Tongue (tissue), 3 donors: ENCODE measurements at places on chromosomes 7 and 10.

DNA sequence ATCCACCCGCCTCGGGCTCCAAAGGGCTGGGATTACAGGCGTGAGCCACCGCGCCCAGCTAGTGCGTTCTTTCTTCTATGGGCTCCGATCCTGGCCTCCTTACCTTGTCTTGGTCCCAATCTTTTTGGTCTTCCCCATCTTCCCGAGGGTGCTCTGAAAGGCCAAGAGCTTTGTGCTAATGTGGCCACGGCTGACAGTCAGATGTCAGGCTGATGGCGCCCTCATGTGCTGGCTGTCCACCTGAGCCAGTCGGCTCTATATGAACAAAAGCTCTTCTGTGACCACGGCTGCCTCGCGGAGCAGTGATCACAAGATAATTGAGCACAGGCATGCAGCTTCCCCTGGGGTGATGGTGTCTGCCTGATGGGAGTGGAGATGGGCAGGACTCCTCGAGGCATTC, 11.0 kb upstream of the AHCYL2 start:
- DNase-seq: peak; percentile 41

DNA sequence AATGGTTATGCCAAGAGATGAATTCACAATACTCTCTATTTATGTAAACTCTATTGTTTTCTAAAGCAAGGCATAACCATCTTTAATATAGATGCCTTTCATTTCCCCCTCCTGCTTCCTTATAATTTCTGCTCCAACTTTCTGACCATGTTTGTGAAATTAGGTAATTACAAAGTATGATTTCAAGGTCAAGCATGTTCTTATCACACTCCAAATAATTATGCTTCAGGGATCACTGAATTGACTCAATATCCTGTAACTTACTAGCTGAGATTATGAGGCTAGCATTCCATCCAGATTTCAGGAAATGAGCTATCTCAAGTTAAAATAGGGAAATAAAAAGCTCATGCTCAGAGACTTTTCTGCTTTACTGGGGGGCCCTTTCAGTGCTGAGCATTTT, 655.9 kb upstream of the IGFBP3 start:
- DNase-seq: no peak

DNA sequence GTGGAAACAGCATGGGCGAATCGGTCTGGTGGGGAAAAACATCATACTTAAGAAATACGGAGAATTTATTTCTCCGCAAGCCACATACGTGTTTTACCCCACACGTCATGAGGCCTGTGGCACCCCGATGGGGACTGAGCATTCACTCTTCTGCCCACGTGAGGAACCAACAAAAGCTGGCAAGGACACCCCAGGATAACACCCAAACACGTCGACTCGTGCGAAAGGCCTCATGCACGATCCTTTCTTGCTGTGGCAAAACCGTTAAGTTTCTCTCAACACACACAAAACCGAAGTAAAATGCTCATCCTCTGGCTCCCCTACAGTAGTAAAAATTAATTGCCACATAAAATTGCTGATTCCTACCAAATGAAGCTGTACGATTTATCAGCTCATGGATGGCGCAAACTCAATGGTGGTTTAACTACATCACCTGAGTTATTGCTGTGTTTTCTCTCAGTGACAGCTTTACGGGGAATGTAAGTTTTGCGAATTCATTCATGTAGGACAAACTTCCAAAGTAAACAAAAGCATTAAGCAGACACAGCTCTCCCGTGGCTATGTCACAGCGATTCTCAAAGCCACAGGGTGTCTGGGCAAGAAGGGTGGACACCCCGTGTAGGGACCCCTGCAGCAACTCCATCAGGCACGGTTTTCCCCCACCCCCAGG, 97.0 kb downstream of the CTBP2 start:
- DNase-seq: no peak

DNA sequence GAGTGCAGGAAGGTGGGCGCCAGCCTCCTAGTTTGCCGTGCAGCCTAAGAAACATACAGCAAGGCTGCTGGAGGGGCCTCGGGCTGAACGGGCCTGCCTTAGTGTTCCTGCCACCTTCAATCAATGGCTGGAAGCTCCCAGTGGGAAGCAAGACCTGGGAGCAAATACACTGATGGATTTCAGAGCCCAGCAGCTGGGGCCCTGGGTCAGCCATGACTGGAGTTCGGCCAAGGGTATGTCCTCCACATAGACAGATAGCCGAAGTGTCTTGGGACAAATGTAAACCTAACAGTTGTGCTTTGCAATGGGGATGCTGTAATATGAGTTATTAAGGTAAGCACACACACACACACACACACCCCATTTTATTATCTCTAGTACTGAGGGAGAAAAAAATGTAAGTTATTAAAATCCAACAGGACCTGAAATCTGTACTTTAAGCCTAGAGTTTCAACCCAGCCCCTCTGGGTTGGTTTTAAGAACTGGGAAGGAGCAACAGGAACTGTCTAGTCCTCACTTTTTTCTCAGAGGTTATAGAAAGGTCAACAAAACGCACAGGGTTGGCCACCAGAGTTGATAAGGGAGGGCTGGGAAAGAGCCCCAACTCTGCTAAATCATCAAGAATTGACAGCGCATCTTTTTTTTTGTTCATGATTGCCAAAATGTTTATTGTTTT, 50.0 kb upstream of the CELF2 start:
- DNase-seq: peak; percentile 62

DNA sequence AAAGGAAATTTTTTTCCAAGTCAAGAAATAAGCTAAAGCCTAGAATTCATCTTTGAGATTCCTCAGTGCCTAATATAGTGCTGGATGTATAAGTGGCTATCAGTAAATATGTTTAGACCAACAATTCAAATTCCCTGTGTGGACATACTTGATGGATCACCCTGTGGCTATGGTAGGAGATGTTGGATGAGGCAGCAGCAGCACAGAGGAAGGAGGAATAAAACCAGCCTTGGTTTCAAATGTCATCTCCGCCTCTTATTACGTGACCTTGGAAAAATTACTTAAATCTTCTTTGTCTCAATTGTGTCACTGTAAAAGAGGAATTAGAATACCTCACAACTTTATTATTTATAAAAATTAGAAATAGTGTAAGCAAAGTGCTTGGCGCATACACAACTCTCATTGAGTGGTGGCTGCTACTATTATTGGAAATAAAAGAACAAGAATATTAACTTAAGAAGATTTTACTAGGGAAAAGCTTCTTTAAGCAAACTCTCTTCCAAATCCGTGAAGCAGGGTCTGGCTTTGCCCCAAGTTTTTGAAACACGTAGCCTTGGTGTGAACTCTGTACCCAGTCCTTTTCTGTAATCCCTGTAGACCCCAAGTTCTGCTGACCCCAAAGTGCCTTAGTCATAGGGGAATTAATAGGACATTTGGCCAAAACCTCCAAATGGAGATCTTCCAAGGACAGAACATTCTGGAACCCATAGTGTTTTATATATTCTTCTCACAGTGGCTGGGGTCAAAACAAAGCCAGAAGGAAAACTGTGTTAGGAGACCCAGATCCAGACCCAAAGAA, 283.8 kb downstream of the PTEN start:
- DNase-seq: no peak

GRCh38 chr7:150450491-150451001, at the start of gene GIMAP8:
Gene GIMAP8 (plus strand): TSS chr7:150450630. CDS start chr7:150466699, 16,069 bp downstream.
- no peak for DNase-seq

- DNase-seq: no peak
These were observed 93.3 kb downstream of the EMX2 start for GRCh38 chr10:117635826-117636225.

DNA sequence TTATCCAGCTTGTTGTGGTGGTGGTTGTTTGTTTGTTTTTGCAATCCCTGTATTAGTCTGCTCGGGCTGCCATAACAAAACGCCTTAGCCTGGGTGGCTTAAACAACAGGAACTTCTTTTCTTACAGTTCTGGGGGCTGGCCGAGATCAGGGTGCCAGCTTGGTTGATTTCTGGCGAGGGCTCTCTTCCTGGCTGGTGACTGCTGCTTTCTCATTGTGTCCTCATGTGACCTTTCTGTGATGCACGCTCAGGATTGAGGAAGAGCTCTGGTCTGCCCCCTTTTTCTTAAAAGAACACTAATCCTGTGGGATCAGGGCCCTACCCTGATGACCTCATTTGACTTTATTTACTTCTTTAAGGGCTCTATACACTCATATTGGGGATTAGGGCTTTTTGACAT, 107.1 kb upstream of the NRP1 start:
- no peak for DNase-seq

- DNase-seq: no peak
These were observed 517.4 kb upstream of the ZMIZ1 start for GRCh38 chr10:78551184-78552005.

DNA sequence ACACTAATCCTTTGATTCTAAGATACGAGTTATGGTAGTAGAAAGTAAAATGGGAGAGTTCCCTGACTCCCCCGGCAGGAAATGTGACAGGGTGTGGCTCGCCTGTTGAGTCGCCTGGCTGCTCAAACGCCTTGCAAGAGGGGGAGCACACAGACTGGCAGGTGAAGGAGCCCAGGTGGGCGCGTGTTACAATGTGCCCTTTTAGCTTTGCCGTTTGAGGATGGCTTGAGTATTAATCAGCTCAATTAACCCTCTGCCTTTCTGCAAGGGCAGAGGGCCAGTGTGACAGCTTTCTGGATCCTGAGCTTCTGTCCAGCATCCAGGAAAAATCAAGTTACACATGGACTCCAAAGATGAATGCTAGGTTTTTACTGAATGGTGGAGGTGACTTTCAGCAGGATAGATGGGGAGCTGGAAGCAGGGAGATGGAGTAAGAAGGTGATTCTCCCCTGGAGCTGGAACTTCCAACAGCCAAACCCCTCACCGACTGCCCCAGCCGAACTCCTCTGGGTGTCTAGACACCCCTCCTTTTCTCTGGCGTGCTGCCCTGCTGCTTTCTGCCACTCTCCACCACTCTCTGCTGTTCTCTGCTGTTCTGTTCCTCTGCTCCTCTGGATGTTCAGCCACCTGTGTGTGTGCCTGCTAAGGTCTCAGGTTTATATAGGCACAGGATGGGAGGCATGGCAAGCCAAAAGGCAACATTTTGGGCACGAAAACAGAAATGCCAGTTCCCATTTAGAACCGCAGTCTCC, 548.8 kb upstream of the KCND2 start:
- DNase-seq: no peak

DNA sequence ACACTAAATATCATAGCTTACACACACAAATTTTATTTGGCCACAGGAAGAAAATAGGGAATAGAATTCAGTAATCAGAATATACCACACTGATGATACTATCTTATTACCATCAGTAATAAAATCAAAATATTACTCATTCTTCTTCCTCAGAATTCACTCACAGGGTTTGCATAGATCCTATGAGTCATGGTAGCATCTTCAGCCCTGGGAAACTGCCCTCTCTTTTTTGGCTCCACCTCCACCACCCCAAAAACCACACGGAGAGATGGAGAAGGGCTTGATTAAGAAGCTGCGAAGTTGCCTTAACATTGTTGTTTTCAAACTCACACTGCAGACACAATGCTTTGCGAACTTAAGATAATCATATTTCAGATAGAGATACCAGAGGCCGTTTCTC, 154.1 kb upstream of the AHR start:
- no peak for DNase-seq

DNA sequence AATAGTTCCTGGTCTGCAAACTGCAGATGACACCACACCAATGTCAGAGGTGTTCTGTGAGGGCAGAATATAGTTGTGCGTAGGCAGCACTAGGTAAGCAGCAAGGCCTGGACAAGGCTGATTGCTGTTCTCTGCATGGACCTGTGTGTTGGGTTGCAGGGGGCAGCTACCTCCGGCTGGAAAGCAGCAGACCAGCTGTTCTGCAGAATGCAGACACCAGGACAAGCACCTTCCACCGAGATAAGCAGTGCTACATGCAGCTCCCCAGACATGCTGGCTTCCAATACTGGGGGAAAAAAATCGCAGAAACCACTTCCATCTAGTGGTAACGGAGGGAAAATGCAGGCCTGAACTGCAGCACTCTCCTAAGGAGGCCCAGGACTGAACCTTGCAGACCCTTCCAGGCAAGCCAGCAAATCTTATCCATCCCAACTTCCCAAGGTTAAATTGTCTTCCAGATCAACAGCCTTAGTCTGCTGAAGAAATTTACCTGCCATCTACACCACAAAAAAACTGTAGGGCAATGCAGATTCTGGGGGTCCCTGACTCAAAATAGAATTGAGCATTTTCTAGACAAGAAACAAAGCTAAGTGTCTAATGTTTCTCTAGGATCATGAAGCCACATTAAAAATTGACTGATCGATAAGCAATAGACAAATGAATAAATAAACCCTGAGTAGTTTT, 50.5 kb upstream of the COBL start:
- peak; percentile 79 for DNase-seq

GRCh38 chr7:154827007-154827406, 175.9 kb downstream of the PAXIP1 start:
- no peak for DNase-seq

GRCh38 chr7:114050571-114050970, 131.8 kb upstream of the PPP1R3A start:
- no peak for DNase-seq

GRCh38 chr10:124059551-124059950, 33.8 kb downstream of the CHST15 start:
- DNase-seq: peak; percentile 69

- peak; percentile 59 for DNase-seq
These were observed 28.2 kb downstream of the ADARB2 start for GRCh38 chr10:1709161-1709560.

- no peak for DNase-seq
These were observed 1240.4 kb downstream of the GATA3 start for GRCh38 chr10:9294865-9295264.

GRCh38 chr7:138170959-138171703, 94.9 kb downstream of the AKR1D1 start:
- no peak for DNase-seq

GRCh38 chr7:74627661-74628411, 29.7 kb upstream of the GTF2I start:
- peak; percentile 91 for DNase-seq

- DNase-seq: no peak
These were observed 18.2 kb upstream of the CASD1 start for GRCh38 chr7:94491410-94491809.

- peak; percentile 30 for DNase-seq
These were observed 9.2 kb upstream of the GRB10 start for GRCh38 chr7:50791938-50792341.

DNA sequence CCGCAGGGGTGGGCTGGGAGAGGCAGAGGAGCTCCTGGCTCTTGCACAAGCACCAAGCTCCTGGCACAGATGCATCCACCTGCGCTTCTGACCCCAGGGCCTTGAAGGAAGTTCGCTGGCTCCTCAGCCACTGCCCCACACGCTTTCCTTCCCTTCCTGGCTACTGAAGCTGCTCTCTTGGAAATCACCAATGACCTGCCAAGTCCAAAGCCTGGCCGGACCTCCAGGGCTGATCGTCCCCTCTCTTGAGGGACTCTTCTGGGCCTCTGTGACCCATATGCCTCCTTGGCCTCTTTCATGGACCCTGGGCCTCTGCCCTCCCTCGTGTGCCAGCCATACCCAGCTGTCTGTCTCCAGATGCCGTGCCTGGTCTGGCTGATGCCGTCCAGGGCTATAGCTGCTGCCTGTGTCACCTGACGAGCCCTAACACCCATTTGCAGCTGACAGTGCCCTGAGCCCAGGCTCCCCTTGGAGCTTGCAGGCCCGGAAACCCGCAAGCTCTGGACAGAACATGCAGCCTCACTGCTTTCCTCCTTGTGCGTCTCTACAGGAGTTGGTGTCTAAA, 113.4 kb downstream of the PRKAG2 start:
- DNase-seq: no peak

- no peak for DNase-seq
These were observed 142.1 kb downstream of the CXCL12 start for GRCh38 chr10:44242826-44243225.
